ENCODE measurements at places on chromosomes 2 and 18.

DNA sequence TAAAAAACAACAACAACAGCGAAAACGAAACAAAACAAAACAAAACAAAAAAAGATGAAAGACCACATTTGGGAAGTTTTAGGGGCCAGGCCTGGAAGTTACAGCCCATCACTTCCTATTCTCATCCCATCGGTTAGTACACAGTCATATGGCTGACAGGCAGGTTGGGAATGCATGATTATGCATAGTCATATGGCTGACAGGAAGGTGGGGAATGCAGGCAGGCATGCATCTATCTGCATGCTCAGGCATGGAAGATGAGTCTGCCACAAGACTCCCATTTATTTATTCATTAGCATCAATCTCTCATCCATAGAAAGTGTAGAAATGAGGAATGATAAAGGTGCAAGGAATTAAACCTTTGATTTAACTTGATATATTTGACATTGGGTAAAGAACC, 325.3 kb upstream of the MEX3C start:
- DNase-seq, result no peak

DNA sequence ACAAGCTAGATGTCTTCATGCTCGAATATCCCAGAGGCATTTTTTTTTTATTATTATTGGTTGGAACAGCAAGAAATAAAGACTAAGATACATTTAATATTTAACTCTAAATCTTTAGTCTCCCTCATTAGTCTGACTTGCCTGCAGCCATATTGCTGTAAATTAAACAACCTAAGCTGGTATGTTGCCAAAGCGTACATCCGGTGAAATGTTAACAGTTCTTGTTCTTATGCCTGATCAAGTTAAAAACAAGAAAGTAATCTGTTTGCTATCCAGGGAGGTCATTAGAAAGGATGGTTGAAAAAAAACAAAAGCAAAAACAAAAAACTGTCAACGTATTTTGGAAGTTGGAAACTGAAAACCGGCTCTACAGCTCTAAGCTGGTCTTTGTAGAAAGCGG, 125.9 kb upstream of the NABP1 start:
- no peak for DNase-seq

DNA sequence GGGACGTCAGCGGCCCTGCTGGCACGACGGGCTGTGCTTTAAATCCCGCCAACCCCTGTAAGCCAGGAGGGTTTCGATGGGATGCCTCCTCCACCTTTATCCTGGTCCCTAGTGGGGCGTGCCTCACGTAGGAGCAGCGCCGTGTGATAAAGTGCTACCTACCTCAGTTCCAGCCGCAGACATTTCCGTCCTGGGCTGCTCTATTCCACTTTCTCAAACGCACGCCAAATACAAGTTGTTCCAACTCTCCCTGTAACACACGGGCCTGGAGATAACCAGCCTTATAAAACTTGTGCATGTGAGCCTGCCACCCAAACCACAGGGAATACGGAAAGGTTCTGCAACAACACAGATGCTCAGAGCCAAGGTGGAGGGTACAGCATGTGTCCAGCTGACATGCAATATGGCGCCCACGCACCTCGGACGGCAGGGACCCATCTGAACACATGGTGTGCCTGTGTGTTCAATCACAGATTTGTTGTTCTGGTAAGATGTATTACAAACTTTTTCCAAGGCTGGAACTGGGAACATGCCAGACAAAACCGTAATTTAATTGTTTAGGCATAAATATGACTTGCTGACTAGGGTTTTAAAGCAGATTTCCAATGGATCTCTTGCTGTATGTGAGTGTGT, 47.7 kb downstream of the ZNF516 start:
- DNase-seq, result no peak

GRCh38 chr2:47064106-47064505, 91.0 kb downstream of the STPG4 start:
- DNase-seq, result no peak

DNA sequence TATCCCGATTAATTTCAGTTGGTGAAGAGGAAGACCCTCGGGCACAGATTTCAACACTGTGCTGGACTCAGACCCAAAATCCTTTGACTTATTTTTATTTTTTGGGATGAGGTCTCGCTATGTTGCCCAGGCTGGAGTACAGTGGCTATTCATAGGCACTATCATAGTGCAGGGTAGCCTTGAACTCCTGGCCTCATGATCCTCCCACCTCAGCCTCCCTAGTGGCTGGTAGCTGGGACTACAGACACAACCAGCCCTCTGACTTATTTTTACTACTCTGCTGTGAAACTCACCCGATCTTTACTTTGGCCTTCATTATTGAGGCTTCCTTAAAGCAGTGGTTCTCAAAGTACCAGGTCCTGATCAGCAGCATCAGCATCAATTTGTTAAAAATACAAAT, 18.2 kb upstream of the ADAM17 start:
- DNase-seq, result no peak

All from neural crest cell (in vitro differentiated cells).